T-helper 1 cell treated with Interleukin-12 subunit alpha and Interleukin-12 subunit beta and Interleukin-4 antibody, amounts not matched to agents 30 ng/mL and 1 ng/mL, for 36 hours (primary cell): ENCODE measurements at places on chromosomes 3 and 15. TPM values are rescaled to one million over a fixed set of nuclear protein-coding genes. Genes with fewer than 3 reads are reported as not detected.

The SEMA5B gene
- not detected in 2 replicates for total RNA-seq

The GOLGB1 gene
- 40.4 and 42.0 TPM in 2 replicates for total RNA-seq

The PLSCR5 gene
- not detected in 2 replicates for total RNA-seq

The FSD2 gene
- total RNA-seq = not detected in 2 replicates

The TBL1XR1 gene
- total RNA-seq = 156 and 195 TPM in 2 replicates

The CTXN2 gene
- not detected in 2 replicates for total RNA-seq

The RETNLB gene
- total RNA-seq = not detected in 2 replicates

The TTLL13 gene
- 0.61 and 1.4 TPM in 2 replicates for total RNA-seq

The VIPR1 gene
- total RNA-seq = 4.4 and 5.0 TPM in 2 replicates

The LMAN1L gene
- total RNA-seq = 3.7 and 3.8 TPM in 2 replicates

The TGM5 gene
- total RNA-seq = 0.20 and 0.39 TPM in 2 replicates

The P2RY1 gene
- 0.34 and 0.37 TPM in 2 replicates for total RNA-seq

The TMEM212 gene
- not detected in 2 replicates for total RNA-seq

The KNL1 gene
- total RNA-seq = 36.6 and 43.4 TPM in 2 replicates

The RHCG gene
- not detected in 2 replicates for total RNA-seq

The LRRC3B gene
- not detected in 2 replicates for total RNA-seq

The SLITRK3 gene
- not detected in 2 replicates for total RNA-seq

The ZNF80 gene
- total RNA-seq = 0.32 and 0.39 TPM in 2 replicates

The CTXND1 gene
- total RNA-seq = not detected in 2 replicates

The AMIGO3 gene
- 0.51 and 0.98 TPM in 2 replicates for total RNA-seq

The NUDT16 gene
- total RNA-seq = 7.4 and 7.5 TPM in 2 replicates
